ENCODE measurements at places on chromosomes 12 and 14.

GRCh38 chr14:89279649-89280232 lies 137.3 kb downstream of the FOXN3 start:
- no peak for DNase-seq

DNA sequence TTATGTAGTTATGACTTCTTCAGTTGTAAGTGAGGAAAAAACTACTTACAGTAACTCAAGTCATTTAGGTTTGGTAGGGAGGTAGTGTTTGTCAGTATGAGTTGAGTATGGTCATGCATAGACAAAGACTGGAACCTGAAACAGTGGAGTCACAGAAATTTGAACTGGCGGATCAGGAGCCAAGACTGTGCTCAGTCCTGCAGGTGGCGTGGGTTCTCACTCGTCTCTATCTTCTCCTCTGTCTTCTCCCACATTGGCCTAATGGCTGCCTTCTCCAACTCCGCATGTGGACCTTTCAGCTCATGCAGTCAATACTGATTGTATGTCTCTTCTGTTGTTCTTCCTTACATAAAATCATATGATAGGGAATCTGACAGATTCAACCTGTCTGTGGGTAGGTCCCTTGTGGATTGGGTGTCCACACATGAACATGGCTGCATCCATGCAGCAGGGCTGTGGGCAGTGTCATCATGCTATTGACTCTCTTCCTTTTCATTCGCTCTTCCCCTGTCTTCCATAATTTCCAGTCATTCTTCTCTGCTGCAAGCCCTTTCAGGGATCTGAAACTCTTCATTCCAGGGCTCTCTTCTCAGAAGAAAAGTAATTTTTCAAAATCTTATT lies 78.8 kb upstream of the NEDD1 start:
- no peak for DNase-seq

DNA sequence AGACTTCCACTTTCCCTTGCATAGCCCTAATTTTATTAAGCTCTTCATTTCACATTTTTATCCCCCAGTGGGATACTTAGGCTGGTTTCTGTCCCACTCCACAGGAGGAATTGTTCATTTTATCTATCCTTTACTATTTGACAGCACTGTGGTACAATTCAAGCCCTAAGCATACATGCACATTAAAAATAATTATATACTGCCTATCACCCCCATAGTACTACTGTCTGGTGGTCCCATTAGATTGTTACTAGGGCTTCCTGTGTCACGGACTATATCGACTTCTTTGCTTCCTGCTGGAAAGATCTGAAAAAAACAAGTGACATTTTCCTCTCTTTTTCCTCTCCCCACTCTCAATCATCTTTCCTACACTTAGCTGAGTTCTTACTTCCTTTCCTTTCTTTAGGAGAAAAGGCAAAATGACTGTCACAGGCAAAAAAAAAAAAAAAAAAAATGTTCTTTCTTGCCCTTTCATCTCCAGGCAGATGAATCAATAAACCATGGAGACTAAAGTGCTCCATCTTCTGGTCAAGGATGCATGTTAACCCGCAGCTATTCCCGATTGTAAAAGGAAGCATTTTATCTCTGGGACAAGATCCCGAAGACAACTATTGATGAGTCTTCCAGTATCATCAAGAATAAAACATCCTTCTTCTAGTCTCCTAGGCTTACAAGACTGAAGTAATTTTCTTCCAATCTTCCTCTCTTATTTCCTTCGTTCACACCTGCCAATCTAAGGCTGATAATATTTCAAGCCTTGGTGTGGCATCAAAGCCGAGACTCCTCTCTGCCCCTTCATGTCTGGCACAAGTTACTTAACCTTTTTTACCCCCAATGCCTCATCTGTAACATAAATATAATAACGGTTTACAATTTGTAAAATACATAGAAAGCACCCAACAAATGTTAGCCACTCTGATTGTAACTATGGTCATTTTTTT lies 94.4 kb upstream of the PLEKHG7 start:
- DNase-seq: no peak

DNA sequence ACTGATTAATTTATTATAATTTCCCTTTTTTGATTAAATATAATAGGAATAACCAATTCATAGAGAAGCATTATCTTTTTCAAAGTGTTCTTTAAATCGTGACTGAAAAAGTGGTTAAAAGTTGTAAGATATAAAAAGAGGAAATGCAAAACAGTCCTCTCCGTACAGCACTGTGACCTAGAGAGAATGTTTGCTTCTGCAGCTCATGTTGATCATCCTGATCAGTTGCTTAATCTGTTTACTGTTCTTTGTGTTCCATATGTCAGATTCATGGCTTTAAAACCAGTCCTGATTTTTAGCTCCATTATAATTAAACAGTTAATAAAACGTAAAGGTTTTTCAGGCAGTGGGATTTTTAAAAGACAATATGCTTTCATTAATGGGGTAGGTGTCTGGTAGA lies 4.7 kb downstream of the TTC8 start:
- no peak for DNase-seq

DNA sequence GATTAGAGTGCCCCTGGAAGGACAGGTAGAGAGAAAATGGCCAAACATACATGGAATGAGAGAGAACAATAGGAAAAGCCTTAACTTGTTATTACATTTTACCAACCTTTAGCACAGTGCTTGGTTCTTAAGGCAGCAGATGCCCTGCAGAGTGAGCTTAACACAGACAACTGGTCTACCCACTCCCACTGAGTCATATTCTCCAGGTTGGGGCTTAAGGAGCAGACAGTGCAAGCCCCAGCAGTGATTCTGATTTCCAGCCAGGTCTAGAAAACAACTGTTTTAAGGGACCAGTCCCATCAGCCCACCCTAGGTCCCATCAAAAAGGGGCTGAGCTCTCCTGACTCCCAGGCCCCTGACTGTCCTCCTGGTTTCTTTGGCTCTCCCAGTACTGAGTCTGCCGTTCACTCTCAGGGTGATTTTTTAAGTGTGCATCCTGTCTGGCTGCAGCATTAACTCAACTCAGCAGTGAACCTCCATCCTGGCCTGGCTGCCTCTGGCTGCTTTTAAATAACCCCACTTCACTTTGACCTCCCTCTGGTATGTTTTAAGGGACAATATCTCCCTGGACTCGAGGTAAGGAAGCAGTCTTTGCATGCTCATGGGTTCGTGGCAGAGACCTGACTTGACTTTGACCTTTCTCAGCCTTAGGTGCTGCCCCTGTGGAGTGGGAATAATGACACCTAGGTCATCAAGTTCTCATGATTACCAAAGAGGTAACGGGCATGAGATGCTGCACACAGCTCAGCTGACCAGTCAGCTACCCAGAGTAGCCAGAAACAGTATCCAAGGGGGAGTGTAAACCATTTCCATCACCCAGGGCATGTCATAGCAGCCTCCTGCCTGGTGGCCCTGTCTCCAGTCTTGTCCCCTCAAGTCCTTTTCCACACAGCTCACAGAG lies 210.7 kb upstream of the PWP1 start:
- DNase-seq: no peak

DNA sequence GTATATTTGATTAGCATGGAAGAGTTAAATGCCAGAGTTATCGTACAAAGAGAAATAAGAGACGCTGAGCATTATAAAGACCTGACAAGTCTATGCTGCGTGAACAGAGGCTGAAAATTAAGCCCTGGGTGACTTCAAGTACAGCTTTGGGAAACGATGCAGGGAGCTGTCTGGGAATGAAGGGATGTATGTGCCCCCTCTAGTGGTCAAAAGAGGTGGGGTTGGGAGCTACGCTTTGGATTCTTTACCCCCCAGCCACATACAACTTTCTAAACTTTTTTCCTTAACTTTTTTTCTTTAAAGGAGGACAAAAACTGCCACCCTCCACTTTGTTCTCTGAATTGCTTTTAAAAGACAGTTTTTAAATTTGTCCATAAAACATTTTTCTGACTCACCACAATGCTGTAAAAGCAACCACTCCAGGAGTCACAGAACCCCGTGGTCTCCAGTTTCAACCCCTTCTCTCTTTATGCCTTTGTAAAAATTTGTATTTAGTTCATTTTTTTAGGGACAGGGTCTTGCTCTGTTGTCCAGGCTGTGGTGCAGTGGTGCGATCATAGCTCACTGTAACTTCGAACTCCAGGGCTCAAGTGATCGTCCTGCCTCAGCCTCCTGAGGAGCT lies 59.4 kb downstream of the ZNF664 start:
- no peak for DNase-seq

DNA sequence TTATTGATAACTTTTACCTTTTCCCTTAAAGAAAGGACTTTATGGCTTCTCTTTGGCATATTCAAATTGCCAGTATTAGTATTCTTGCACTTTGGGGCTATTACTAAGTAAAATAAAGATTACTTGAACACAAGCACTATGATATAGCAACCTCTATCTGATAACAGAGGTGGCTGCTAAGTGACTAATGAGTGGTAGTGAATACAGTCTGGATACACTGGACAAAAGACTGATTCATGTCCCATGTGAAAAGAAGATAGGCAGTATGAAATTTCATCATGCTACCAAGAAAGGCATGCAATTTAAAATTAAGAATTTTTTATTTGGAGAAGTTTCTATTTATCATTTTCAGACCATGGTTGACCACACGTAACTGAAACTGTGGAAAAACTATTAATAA lies 399.9 kb downstream of the FSCB start:
- no peak for DNase-seq

DNA sequence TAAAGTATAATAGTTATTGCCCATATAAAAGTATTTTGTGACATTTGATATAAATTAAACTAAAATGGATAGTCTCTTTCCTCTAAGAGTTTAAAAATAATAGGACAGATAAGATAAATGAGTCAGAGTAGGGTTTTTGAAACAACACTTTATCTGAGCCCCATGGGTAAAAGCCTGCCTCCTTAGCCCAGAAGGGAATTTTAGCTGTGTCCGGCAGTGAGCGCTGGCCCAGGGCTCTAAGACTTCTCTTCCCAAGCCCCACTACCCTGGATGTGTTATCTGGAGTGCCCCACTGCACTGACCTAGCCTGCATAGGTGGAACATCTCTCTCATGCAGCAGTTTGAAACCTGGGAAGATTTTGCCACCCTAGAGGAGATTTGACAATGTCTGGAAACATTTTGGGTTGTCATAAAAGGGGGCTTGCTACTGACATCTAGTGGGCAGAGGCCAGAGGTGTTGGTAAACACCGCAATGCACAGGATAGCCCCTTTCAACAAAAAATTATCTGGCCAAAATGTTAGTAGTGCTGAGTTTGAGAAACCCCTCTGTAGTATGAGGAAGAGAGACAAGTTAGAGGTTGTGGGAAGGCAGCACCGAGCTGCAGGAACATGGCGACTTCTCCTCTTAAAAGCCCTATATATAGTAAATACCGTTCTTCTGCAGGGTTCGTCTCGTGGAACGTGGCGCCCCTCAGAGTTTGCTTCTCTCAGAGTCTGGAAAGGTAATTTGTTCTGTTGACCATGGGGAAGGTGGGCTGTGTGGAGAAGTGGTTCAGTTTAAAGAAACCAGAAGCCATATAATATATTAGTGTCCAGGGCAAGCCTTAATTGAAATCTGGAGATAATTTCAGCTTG lies 29.3 kb upstream of the ATF1 start:
- no peak for DNase-seq

- no peak for DNase-seq
These were observed 9.0 kb upstream of the TAS2R31 start for GRCh38 chr12:11040162-11040561.

DNA sequence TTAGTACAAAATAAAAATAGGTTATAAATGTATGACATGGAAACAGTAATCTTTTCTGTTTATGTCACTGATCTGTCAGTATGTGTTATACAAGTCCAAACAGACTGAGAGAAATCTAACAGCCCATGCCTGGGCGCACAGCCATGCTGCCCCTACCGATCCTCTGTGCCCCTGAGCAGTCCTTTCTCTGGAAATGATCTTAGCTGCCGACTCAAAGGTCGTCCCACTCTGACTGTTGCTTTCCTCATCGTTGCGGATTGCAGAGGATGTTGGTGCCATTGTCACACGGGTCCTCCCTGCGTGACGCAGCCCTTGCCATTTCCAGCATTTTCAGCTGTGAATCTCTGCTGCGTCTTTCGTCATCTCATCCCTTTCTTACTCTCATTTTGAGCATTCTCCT lies 82.9 kb upstream of the DYNC1H1 start:
- no peak for DNase-seq

DNA sequence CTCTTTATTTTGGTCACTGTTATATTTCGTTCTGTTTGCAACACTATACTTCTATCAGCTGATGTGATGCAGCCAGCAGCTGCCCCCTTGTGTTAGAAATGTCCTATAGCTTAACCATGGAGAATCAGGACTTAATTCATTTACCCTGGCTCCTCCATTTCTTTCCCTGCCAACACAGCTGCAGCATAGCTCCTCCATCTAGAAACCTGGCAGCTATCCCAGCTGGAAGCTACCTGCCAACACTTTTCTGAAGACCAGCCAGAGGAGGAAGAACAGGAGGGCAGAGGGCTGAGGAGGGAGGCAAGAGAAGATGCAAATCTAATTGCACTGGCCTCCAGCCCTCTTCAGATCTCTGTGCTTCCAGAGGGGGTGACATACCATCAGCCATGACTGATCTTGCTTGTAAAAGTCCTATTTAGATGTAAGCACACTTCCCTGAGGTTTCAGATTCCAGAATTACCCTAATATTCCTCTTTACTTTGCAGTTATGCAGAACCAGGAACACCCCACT lies 156.8 kb upstream of the TMEM260 start:
- DNase-seq: no peak

DNA sequence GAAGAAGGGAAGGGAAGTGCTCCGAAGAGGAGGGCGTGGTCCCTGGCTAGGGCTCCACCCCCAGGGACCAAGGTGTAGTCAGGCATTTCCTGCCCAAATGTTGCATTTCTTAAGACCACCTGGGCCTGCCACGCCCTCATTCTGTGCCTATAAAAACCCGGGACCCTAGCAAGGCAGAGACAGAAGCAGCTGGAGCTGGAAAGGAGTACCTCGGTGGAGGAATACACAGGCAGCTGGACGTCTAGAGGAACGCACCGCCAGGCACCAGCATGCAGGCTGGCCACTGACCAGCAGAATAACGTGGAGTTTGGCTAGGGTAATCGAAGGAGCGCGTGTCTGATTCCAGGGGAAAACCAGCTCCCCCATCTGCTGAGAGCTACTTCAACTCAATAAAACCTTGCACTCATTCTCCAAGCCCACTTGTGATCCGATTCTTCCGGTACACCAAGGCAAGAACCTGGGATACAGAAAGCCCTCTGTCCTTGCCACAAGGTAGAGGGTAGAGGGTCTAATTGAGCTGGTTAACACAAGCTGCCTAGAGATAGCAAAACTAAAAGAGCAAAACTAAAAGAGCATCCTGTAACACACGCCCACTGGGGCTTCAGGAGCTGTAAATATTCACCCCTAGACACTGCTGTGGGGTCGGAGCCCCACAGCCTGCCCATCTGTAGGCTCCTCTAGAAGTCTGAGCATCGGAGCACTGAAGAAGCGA lies 21.0 kb downstream of the CFL2 start:
- DNase-seq: peak; percentile 18

- no peak for DNase-seq
These were observed 100.2 kb downstream of the CDK17 start for GRCh38 chr12:96300064-96300463.

GRCh38 chr14:90429754-90430153 lies 32.9 kb downstream of the CALM1 start:
- no peak for DNase-seq

- DNase-seq: no peak
These were observed 3.7 kb downstream of the SLC25A21 start for GRCh38 chr14:37168721-37169120.

- DNase-seq: no peak
These were observed 947 bp upstream of the LRRC9 start for GRCh38 chr14:59918824-59919569.

GRCh38 chr14:52844262-52845060 lies 53.1 kb upstream of the GNPNAT1 start:
- no peak for DNase-seq

Data from activated naive CD4-positive, alpha-beta T cell treated with anti-CD3 and anti-CD28 coated beads, Interleukin-2, amount 50 U/mL, for 16 hours (primary cell).